ENCODE measurements at places on chromosomes 7 and 10. TPM values are rescaled to one million over a fixed set of nuclear protein-coding genes. Genes with fewer than 3 reads are reported as not detected.

SAP25 gene
- 9.9 TPM for total RNA-seq

ACTL6B gene
- not detected for total RNA-seq

PON3 gene
- not detected for total RNA-seq

TMEM176B gene
- total RNA-seq: not detected

HOXA10 gene
- total RNA-seq: not detected

KNDC1 gene
- not detected for total RNA-seq

EVX1 gene
- not detected for total RNA-seq

GTPBP4 gene
- total RNA-seq: 128 TPM

OR2A12 gene
- total RNA-seq: not detected

CACNA2D1 gene
- total RNA-seq: not detected

VWA2 gene
- not detected for total RNA-seq

GDF2 gene
- not detected for total RNA-seq

EPDR1 gene
- total RNA-seq: 4.7 TPM

ADCYAP1R1 gene
- total RNA-seq: not detected

GRID2IP gene
- 0.23 TPM for total RNA-seq

MRC1 gene
- not detected for total RNA-seq

LRRD1 gene
- total RNA-seq: not detected

BNIP3 gene
- 216 TPM for total RNA-seq

LMBR1 gene
- 50.6 TPM for total RNA-seq

ODAD2 gene
- 0.40 TPM for total RNA-seq

ZNF488 gene
- total RNA-seq: 0.36 TPM

LBX1 gene
- not detected for total RNA-seq

KAZALD1 gene
- 0.90 TPM for total RNA-seq

TMEM273 gene
- total RNA-seq: 16.6 TPM

REEP3 gene
- total RNA-seq: 15.1 TPM

HECW1 gene
- total RNA-seq: not detected

RNLS gene
- 4.5 TPM for total RNA-seq

TUBB8 gene
- not detected for total RNA-seq

PRR15 gene
- not detected for total RNA-seq

TAS2R41 gene
- not detected for total RNA-seq

GAD2 gene
- total RNA-seq: not detected

ARHGEF35 gene
- 2.3 TPM for total RNA-seq

CALML5 gene
- total RNA-seq: not detected

PSPH gene
- 33.8 TPM for total RNA-seq

CRYGN gene
- total RNA-seq: 0.90 TPM

BAIAP2L1 gene
- 2.3 TPM for total RNA-seq

ZNF853 gene
- 1.3 TPM for total RNA-seq

POLL gene
- total RNA-seq: 32.2 TPM

CDC14C gene
- not detected for total RNA-seq

RASSF4 gene
- total RNA-seq: 1.9 TPM

LOXL4 gene
- total RNA-seq: not detected
